Upper lobe of left lung (tissue), 6 donors: ENCODE measurements at places on chromosomes 2 and 18. TPM values are rescaled to one million over a fixed set of nuclear protein-coding genes. Genes with fewer than 3 reads are reported as not detected.

LOXHD1 gene
- total RNA-seq = 0.78 TPM

SOX11 gene
- 0.06 TPM for total RNA-seq

ANKRD30B gene
- total RNA-seq = not detected

ITPRIPL1 gene
- total RNA-seq = 0.57 TPM

TMEM17 gene
- 2.1 TPM for total RNA-seq

ALK gene
- total RNA-seq = 0.17 TPM

ADAM23 gene
- total RNA-seq = not detected

MYO5B gene
- total RNA-seq = 35.5 TPM

DCDC2C gene
- not detected for total RNA-seq

SMYD1 gene
- total RNA-seq = not detected

AKAIN1 gene
- total RNA-seq = not detected

PROKR1 gene
- total RNA-seq = not detected

ALLC gene
- total RNA-seq = not detected

MC5R gene
- total RNA-seq = not detected

HNMT gene
- total RNA-seq = 67.4 TPM

ATP9B gene
- total RNA-seq = 29.8 TPM

G6PC2 gene
- total RNA-seq = not detected

GNLY gene
- 24.1 TPM for total RNA-seq

SLC4A5 gene
- total RNA-seq = 4.1 TPM

CHST9 gene
- 1.0 TPM for total RNA-seq

CYRIA gene
- 22.9 TPM for total RNA-seq

SLC9A4 gene
- total RNA-seq = not detected
